ENCODE measurements at places on chromosomes 6 and 20.

DNA sequence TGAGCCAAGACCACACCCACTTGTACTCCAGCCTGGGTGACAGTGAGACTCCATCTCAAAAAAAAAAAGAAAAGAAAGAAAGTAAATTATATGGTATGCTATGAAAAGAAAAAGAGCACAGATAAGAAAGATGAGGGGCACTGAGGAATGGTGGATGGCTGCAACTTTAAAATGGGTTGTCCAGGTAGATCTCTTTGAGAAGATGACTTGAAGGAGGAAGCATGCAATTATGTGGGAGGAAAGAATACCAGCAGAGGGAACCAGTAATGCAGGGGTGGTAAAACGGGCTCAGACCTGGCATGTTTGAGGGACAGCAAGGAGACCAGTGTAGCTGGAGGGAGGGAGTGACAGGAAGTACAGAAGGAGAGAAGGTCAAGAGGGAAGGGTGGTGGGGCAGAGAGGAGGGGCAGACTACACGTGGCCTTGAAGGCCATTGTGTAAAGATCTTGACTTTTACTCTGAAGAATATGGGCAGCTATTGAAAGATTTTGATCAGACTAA, 22.3 kb downstream of the LINC00237 start:
- no peak for DNase-seq

- no peak for DNase-seq
These were observed 497.9 kb upstream of the EPHA7 start for GRCh38 chr6:93917216-93917615.

DNA sequence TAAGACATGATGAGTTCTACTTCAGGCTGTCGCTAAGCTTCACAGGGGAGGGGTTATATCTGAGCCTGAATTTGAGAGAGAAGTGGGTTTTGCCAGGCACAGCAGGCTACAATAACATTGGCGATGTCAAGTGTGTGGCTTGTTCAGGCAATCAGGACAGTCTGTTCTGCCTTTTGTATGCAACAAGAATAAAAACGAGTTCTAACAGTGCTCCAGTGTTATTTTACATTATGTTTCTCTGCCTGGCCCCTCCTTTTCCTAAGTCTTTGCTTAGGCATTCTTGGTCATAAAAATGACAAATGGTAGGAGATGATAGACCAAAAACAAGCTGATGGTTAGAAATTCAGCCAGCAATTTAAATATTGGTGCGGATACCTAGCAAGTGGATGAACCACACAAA, 26.8 kb downstream of the PAQR8 start:
- DNase-seq, result no peak

GRCh38 chr6:2958331-2958711, 13.0 kb downstream of the SERPINB6 start:
- no peak for DNase-seq

DNA sequence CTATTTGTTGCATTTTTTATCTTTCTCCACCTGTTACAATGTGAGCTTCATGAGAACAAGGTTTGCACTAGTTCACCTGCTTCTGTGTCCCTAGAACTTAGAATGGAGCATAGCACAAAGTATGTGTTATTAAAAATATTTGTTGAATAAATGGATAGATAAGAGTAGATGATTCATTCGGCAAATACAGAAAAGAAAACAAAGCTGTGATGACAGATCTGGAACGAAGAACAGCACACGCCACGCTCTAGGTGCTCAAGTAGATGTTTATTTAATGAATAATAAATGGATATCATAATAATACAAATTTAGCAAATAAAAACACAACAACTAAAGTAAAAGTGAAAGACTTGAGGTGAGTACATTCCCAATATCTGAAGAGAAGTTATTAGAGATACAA, 273.1 kb downstream of the HAO1 start:
- no peak for DNase-seq

GRCh38 chr6:71510057-71510713, 221.6 kb downstream of the OGFRL1 start:
- DNase-seq, result peak; percentile 74

All from sigmoid colon (tissue), 7 donors.